ENCODE measurements at places on chromosomes 3 and 15.
A peak's percentile ranks its signal among the peaks of the same experiment; 100 is the strongest.

DNA sequence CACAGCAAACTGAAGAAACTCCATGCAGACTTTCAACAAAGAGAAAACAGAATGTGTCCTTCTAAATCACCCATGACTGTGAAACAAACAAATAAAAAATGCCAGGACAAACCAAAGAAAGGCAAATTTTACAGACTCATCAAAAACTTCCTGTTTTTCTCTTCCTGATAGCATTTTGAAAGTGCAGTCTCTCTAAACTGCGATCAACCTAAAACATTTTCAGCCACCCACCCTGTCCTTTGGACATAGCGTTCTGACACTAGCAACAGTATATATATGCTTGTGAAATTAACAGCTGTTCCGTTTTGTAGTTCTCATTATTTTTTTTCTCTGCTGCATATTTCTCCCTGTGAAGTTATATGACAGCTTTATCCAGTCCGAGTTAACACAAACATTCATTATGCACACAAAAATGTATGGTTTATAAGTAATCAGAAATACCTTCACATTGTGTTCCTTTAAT lies 151.7 kb downstream of the FBN1 start:
- DNase-seq = no peak

GRCh38 chr15:85766001-85766831 lies 28.5 kb downstream of the KLHL25 start:
- no peak for DNase-seq

DNA sequence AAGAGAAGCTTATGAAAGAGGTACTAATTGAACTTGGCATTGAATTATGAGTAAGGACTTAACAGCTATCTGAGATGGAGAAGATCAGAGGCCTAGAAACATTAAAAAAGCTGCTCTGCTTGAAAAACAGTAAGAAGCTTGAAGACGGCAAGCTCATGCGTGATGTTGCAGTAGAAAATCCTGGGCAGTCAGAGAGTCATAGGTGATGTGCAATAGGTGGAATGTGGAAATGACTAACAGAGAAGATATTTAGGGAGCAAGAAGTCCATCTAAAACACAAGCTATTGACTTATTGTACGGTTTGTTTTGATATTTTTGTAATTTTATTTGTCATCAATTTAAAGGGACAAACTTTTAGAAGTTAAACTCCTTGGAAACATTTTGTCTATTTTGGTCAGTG lies 1101.4 kb downstream of the ROBO2 start:
- DNase-seq = no peak

- no peak for DNase-seq
These were observed 16.0 kb downstream of the ROBO2 start for GRCh38 chr3:77055841-77056341.

DNA sequence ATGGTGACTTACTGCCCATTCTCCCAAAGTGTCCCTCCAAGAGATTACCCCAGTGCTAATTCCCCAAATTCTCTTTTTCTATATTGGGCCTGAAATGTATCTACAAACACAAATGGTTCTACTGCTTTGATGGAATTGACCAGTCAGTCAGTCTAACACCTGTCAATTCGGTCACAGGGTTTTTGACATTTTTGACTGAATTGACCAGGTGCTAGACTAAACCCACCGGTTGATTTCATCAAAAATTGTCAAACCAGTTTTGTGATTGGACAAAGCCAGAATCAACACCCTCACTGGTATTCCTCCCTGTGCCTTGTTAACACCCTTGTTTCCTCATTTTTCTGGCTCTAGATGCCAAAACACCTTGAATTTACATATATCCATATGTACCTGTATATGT lies 398.4 kb upstream of the NR2F2 start:
- DNase-seq = no peak

GRCh38 chr3:27165321-27165721 lies 203.9 kb downstream of the NEK10 start:
- no peak for DNase-seq

GRCh38 chr15:100461049-100461448 lies 67.7 kb downstream of the CERS3 start:
- no peak for DNase-seq

GRCh38 chr15:52464040-52464439 lies 64.6 kb downstream of the MYO5A start:
- no peak for DNase-seq

DNA sequence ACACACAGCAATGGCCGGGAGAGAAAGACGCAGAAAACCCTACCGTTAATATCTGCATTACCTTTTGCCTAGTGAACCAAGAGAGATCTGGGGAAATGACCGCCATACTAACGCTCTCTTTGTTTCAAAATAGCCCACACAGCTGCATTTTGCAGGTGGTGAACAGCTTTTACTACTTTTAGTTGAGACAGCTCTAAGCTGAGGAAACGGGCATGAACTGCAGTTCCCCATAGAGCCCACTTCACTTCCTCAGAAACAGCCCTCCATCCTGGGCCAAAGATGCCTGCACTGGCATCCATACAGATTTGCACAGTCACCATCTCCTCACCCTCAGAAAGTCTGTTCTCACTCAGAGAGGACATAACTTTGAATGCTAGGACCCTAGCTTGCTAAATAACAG lies 45.0 kb downstream of the ZNF860 start:
- DNase-seq = no peak

- no peak for DNase-seq
These were observed 64.7 kb downstream of the MINAR1 start for GRCh38 chr15:79496838-79497237.

- DNase-seq = no peak
These were observed 218.1 kb upstream of the SATB1 start for GRCh38 chr3:18643281-18643680.

GRCh38 chr3:480070-480469 lies 283.5 kb downstream of the CHL1 start:
- no peak for DNase-seq

DNA sequence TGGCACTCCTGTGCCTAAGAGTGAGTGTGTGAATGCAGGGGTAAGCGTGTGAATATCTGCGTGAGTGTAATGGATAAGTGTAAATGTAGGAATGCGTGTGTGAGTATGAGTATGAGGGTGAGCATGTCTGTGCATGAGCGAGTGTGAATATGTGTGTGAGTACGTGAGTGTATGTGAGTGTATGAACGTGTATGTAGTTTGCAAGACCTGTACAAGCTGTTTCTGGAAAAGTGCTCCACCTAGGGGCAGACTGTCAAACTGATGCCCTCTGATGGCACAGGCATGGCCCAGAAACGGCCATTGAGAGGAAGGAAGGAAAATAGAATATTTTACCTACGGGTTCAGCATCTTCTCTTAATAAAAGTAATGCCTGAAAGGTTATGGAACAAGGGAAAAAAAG lies 24.4 kb upstream of the FRMD4B start:
- DNase-seq = peak; percentile 48

- DNase-seq = no peak
These were observed 29.7 kb downstream of the CYP11A1 start for GRCh38 chr15:74337607-74338211.

DNA sequence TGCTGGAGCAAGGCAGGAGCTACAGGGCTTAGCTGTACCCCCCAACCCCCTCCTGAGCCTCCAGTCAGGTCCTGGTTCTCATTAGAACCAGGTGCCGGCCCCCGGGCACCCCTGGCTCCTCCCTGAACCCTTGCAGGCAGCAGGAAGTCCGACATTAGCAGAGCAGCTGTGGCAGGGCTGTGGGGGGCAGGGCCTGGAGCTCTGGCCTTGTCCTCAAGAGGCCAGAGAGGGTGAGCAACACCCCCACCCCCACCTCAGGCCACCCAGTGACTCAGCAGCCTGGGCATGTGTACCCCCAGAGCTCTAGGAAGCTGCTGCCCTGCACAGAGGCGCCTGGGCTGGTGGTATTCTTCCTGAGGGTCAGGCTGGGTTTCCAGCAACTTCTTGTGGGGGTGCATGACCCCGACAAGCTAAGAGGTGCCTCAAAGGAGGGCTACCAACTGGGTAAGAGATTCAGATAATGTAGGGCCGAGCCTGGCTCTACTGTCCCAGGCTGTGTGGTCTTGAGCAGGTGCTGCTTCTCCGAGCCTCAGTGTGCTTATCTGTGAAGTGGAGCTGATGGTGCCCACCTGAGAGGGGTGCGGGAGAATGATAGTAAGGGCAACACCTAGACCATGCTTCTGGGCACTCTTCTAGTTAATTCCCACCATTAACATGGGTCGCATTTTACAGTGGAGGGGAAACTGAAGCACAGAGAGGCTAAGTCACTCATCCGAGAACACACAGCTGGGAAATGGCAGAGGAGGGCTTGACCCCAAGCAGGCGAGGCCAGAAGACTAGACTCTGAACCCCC lies 16.0 kb downstream of the H1-8 start:
- DNase-seq = no peak

Measured in stimulated activated CD8-positive, alpha-beta memory T cell treated with anti-CD3 and anti-CD28 coated beads, Interleukin-15, amount 100 ng/mL, for 1 hour (primary cell).